HFF-Myc (cell line): ENCODE measurements at places on chromosomes 3 and 15.

DNA sequence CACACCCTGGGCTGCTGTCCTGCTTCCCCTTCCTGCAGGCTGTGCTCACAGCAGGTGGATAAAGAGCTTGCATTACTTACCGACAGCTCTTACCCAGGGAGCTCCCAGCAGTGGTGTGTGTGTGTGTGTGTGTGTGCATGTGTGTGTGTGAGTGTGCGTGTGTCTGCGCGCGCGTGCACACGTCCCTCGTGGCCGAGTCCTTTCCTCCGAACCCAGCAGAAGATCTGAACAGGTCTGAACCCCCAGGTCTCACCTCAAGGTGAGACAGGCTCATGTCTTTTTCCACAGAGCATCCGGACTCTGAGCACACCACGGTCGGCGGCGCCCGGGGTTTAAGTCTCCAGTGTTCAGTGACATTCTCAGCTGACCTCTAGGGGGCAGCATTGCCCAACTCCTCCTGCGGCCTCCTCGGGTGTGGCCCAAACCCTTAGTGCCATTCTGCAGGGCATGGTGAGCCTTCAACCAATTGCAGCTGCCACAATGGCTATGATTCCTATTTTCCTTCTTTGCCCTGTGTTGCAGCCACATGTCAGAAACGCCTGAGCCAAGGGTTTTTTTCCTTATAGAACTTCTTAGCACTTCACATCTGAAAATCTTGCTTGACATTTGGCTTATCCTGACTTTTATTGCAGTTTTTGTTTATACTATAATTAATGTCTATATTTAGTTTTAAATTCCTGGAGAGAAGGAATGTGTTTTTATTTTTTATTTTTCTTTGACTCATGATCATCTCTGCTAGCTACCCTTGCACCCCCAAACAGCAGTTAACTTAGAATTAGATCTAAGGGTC, 64.1 kb upstream of the KLHL25 start:
- DNase-seq, result peak; percentile 36

DNA sequence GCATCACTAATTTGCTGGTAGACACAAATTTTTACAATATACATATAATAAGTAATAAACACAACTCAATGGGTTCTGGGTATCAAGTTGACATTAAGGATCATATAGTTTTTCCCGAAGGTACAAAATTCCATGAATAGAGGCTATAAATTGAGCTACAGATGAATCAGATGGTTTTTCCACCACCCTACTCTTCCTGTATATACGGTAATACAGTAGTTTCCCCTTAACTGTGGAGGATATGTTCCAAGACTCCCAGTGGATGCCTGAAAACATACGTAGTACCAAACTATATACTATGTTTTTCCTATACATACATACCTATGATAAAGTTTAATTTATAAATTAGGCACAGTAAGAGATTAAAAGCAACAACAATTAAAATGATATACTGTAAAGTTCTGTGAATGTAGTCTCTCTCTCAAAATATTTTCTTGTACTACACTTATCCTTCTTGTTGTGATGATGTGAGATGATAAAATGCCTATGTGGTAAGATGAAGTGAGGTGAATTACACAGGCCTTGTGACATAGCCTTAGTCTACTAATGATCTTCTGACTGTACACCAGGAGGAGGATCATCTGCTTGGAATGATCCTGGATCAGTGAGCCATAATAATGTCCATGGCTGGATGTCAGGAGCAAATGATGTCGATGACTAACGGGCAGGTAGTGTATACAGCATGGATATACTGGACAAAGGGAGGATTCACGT, 116.7 kb downstream of the NR1I2 start:
- DNase-seq, result no peak

DNA sequence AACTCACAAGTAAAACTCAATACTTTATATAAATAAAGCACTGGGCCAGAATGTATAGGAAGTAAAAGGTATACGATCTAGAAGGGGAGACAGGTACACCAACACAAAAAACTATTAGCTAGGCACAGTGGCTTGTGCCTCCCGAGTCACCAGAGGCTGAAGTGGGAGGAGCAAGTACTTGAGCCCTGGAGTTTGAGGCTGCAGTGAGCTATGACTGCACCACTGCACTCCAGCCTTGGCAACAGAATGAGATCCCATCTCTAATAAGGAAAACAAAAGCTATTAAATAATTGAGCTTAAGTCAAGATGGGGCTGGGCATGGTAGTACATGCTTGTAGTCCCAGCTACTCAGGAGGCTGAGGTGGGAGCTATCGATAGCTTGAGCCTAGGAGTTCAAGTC, 17.0 kb downstream of the PIK3CB start:
- DNase-seq, result no peak

- DNase-seq, result no peak
Observed at GRCh38 chr3:61991706-61992105, 381.6 kb downstream of the FEZF2 start.

- no peak for DNase-seq
Observed at GRCh38 chr15:71128939-71129562, 13.8 kb downstream of the THSD4 start.

GRCh38 chr15:98744506-98744905, 96.2 kb downstream of the IGF1R start:
- DNase-seq, result no peak

DNA sequence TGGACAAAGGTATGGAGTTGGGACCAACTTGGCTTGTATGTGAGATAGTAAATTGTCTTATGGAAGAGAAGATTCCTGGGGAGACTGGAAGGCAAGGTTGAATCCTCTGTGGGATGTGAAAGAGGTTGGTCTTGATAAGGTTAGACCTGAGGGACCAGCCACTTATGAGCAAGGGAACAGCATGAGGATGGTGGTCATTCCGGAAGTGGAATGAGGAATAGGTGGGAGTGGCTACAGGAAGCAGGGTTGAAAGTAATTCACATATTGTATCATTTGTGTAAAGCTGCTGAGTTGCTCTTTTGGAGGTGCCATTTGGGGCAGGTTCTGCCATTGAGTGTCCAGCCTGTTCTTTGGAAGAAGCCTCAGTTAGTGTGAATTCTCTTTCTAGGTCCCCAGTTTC, 13.2 kb downstream of the USP13 start:
- no peak for DNase-seq

- DNase-seq, result no peak
Observed at GRCh38 chr15:63491979-63492378, 12.4 kb upstream of the USP3 start.

GRCh38 chr3:126208606-126209256, 28.3 kb upstream of the ALDH1L1 start:
- DNase-seq, result peak; percentile 91

DNA sequence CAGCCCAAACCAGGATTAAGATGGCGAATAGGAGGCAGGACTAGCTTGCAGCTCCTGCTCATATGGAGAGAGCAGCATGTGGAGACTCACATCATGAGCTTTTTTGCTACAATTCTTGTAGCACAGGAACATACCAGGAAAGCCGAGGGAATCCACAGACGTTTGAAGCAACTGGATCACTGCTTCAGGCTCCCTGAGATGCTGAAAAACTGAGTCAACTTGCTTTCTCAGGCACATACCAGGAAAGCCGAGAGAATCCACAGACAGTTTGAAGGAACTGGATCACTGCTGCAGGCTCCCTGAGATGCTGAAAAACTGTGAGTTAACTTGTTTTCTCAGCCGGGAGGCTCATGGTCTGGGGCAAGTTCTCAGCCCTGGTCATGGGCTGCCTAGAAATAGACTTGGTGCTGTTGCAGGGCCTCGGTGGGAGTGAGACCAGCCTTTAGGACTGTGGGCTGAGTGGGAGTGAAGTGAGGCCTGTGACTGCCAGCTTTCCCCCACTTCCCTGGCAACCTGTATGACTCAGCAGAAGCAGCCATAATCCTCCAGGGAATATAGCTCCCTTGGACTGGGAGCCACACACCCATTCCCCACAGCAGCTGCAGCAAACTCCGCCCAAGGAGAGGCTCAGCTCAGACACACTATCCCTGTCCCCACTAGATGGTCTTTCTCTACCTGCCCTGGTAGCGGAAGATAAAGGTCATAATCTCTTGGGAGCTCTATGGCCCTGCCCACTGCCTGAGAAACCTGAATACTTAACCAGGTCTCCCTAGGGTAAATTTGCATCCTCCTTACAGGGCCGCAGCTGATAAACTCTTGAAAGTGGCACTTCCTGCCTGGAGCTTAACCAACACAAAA, 51.9 kb upstream of the PFN2 start:
- DNase-seq, result no peak

DNA sequence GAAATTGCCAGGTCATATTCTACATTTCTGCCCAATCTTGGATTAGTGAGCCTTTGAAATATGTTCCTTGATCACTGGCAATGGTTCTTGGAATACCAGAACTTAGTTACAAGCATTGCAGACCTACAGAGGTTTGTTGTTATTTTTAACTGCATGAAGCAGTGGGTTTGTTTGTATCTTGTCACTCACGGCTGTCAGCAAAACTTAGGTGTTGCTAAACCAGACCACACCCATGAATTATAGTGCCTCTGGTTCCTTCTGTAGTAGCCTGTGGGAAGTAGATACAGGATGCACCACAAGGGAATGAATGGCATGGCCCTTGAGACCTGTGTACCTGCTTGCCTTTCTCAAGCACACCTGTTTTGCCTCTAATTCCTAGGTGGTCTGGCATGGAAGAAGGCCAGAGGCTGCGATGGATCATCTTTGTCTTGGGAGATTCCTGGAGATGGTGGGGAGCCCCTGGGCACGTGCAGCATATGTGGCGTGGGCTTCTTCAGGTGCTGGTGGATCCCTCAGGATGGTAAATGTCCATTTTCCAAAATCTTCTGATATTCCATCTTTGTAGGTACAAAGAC, 138.8 kb downstream of the SNRPN start:
- no peak for DNase-seq

- no peak for DNase-seq
Observed at GRCh38 chr3:163812006-163812405, 1266.3 kb downstream of the SI start.

- DNase-seq, result no peak
Observed at GRCh38 chr3:129003578-129004112, 2.5 kb downstream of the EFCC1 start.

DNA sequence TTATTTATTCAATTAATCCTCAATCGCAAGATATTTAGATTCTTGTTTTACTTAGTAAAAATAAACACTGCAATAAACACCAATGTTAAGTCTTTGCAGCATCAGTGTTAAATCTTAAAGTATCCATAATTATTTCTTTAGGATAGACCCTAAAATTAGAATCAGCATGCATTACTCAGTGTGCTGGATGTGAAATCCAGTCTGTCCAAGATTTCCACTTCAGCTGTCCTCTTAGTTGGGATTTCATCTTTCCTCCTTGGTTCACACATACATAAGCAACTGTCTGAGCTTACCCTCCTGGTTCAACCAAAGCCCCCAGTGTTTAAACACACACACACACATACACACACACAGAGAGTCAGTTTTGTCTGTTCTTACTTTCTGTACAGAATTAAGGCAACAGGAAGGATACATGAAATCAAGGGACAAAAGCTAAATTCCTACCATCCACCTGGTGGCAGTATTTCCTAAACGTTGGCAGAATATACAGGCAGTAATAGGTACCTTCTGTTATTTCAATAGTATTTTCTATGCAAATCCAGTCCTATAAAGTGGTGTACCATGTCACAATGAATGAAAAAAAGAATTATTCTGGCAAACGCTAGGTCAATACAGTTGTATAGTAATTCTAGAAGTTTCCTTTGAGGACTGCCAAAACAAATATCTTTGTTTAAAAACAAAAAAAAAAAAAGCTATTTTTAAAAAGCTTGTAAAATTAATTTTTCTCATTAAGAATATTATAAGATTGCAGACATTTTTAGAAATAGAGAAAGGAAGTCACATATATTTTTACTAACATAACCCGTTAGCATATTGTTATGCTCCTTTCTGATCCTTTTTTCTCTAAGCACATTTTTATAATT, 27.3 kb upstream of the DMXL2 start:
- peak; percentile 45 for DNase-seq

DNA sequence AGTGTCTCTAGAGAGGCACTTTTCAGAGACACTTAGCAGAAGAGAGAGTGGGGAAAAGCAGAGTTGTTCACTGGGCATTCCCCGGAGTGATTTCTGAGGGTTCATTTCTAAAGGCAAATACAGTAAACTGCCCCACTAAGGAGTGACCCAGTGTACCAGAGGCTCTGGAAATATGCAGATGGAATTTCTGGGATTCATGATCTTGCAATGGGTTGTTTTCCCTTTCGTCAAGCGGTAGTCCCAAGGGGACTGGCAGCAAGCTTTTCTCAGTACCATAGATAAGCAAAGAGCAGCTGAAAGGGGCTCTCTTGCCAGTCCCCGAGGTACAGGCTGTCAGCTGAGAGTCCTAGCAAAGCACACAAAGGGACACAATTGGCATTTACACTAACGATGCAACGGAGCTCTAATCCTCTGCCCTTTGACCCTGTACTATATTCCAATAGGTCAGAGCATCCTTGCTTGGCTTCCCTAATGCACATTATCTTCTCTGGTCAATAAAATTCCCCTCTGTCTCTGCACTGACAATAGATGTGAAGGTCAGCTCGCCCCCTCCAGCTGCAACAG, 155.6 kb downstream of the SEMA6D start:
- no peak for DNase-seq

DNA sequence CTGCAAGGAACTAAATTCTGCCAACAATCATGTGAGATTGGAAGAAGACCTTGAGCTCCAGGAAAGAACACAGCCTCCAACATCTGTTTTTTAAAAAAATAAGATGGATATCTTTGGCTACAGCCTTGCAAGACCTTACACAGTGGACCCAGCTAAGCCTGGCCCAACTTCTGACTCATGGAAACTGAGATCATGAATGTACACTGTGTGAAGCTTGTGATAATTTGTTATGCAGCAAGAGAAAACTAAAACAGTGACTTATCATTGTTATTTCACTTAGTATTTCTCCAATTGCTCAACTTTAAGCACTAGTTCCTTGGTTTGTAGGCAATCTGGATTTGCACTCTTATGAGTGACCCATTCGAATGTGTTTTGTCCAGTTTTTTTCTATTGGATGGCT, 29.3 kb downstream of the SHQ1 start:
- no peak for DNase-seq

- DNase-seq, result no peak
Observed at GRCh38 chr3:112093180-112093522, 7.0 kb downstream of the C3orf52 start.

- no peak for DNase-seq
Observed at GRCh38 chr3:153889905-153890334, 231.3 kb upstream of the ARHGEF26 start.

DNA sequence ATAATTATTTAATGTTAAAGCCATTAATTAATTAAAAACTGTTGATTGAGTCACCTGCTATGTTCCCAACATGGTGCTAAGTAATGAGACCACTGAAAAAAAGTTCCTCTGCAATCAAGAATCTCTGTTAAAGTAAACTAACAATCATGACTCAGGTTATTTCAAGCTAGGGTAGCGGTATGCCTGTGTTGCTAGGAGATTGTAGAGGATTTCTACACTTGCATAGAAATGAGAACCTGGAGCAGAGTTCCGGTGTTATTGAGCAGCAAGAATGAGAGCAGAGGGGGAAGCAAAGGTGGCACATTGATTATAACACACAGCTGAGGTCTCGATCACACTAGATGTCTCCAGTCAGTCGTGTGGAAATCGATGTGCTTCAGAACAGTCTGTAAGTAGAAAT, 41.4 kb downstream of the C3orf85 start:
- no peak for DNase-seq
